GM12865 (cell line): ENCODE measurements at places on chromosomes 4 and X.

- DNase-seq: no peak
Observed at GRCh38 chr4:139902321-139903320, 237.0 kb downstream of the MGST2 start.

GRCh38 chrX:71638409-71638808 is 20.1 kb upstream of the CXCR3 start:
- no peak for DNase-seq

DNA sequence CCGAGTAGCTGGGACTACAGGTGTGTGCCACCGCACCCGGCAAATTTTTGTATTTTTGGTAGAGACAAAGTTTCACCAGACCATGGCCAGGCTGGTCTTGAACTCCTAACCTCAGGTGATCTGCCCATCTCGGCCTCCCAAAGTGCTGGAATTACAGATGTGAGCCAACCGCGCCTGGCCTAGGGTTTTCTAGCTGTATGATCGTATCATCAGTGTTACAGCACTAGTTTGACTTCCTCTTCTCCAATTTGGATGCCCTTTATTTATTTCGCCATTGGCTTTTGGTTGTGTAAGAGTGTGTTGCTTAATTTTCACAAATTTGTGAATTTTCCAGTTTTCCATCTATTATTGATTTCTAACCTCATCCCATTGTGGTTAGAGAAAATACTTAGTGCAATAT is 5.2 kb downstream of the TKTL1 start:
- no peak for DNase-seq

DNA sequence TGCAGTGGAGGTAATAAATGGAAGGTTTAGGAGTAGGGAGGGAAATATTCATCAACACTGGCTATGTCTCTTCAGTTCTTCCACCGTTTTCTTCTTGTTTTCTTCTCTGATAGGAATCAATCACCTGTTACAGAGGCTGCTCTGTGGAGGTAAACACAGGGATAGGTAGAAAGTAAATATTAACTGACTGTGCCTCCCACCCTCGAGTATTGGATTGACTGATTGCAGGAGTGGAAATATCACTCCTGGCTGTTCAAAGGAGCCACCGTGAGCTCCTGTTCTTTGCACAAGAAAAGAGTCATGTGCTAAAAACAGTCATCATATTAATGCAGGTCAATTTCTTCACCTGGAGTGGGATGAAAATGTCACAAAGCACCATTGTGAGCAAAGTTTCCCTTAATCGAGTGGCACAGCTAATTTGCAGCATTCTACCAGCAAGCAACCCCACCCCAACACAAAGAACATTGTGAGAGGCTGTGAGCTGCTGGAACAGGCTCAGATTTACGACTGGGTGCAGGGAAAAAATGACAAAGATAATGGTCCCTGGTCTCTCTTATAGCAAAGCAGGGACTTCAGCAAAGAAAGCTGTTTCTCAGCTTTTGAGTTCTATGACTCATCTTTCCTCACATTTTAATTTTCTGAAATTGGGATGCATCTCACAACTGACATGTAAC is 113.7 kb upstream of the TSPAN5 start:
- DNase-seq: no peak

GRCh38 chrX:1325515-1326116 is 11.0 kb upstream of the IL3RA start:
- DNase-seq: peak; percentile 65

DNA sequence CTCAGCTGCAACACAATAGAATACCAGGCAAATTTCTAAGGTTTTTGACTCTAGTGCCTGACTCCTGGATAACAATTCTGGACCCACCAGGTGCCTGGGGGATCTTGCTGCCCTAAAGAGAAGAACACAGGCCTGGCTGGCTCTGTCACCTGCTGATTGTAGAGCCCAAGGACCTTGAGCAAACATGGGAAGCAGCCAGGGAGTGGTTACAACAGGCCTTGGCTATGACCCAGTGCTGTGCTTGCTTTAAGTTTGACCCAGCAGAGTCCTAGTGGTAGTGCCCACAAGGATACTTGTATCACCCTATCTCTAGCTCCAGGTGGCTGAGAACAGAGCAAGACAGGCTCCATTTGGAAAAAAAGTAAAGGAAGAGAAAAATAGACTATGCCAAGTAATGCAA is 176.8 kb upstream of the DCAF12L2 start:
- no peak for DNase-seq

- no peak for DNase-seq
Observed at GRCh38 chr4:169841776-169842175, 84.0 kb upstream of the HPF1 start.

DNA sequence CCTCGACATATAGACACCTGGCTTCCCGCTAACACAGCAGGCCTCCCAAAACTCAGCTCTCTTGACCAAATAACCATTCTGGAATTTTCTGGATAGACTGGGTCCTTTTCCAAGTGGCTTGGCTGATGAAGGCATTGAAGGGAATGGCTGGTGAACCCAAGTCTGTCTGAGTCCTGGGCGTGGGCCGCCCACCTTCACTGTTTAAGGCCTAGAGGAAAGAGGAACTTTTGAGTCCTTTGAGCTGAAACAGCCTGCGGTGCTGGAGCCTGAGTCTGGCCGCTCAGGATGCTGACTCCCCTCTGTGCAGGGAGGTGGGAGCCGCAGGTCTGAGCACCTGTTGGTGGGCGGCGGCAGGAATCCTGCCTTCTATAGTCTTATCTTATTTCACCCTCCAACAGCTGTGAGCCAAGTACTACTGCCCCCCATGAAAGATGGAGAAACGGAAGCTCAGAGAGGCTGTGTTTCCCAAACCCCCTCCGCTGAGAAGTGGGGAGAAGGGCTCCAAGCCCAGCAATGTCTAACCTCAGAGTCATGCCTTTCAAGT is 23.4 kb downstream of the ACOX3 start:
- no peak for DNase-seq

GRCh38 chrX:137482136-137482535 is 83.8 kb upstream of the ZIC3 start:
- no peak for DNase-seq

DNA sequence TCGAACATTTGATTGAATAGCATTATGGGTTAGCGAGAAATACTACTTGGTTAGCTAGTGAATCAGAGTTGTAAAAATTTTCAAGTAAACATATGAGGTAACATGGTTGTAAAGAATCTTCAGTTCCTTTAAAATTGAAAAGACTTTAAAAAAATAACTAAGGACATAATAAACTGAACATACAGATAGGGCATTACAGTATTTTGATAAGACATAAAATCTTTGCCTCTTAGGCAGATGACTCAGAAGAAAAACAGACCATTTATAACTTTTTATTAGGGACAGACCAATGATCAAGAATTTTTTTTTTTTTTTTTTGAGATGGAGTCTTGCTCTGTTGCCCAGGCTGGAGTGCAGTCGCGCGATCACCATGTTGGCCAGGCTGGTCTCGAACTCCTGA is 43.1 kb downstream of the PNMA5 start:
- DNase-seq: no peak

- peak; percentile 77 for DNase-seq
Observed at GRCh38 chr4:1021386-1022050, 10.1 kb downstream of the FGFRL1 start.

GRCh38 chrX:3567686-3568085 is 145.8 kb downstream of the PRKX start:
- no peak for DNase-seq

DNA sequence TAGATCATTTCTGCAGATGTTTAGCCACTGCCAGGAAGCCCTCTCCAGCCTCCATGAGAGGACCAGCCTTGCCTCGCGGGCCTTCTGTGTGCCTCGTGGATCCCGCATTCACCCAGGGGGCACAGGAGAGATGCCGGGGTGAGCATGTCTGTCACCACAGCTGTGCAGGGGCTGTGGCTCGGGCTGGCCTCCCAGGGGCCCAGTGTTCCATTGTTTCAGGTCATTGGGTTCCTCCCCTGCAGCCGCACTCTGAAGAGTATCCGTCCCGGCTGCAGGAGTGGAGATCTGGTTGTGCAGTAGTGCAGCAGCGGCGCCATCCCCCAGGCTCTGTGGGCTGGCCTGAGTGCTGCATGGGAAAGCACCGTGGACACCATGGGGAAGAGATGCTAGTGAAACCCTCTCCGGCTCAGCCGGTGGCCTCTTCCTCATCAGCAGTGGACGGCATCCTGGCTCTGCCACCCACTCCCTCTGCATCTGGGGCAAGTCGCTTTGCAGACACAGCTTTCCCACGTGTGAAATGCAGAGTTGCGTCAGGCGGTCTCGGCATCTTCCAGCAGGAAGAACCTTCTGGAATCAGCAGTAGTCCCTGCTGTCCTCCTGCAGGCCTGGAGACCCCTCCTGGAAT is 29.1 kb downstream of the TBC1D14 start:
- no peak for DNase-seq

DNA sequence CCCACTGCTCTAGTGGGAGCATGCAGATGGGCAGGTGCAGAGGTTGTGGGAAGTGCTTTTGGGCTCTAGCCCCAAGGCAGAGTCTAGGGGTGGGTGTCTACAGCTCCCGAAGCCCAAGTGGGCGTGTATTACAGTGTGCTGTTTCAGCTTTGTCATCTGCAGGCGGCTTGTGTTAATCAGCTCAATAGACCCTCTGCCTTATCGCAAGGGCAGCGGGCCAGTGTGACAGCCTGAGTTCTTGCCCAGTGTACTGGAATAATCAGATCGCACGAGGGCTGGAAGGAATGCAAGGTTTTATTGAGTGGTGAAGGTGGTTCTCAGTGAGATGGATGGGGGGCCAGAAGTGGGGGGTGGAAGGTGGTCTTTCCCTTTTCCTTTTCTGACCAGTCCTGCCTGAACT is 529.4 kb upstream of the AMOT start:
- no peak for DNase-seq

GRCh38 chrX:136880003-136880451 is 498 bp downstream of the RBMX start:
- peak; percentile 41 for DNase-seq

DNA sequence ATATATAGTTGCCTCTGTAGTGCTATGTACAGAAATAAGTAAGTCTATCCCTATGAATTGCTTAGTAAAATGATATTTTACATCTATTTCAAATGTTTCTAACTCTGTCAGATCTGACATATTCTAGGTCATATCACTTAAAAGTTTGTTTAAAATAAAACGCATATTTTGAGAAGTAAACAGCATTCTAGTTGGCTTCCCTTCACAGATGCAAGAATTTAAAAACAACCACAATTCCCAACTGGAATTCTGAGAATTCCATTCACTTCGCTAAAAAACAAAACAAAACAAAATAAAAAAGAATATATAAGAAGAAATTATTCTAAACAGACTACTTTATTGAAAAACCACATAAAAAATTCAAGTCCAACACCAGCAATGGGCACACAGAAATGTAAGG is 126.0 kb downstream of the PPP3CA start:
- DNase-seq: no peak

- DNase-seq: no peak
Observed at GRCh38 chr4:55499495-55499894, 47.2 kb downstream of the CLOCK start.

- peak; percentile 16 for DNase-seq
Observed at GRCh38 chr4:41820473-41820872, 71.9 kb upstream of the PHOX2B start.

- DNase-seq: no peak
Observed at GRCh38 chrX:110322603-110323002, 4.7 kb upstream of the AMMECR1 start.

DNA sequence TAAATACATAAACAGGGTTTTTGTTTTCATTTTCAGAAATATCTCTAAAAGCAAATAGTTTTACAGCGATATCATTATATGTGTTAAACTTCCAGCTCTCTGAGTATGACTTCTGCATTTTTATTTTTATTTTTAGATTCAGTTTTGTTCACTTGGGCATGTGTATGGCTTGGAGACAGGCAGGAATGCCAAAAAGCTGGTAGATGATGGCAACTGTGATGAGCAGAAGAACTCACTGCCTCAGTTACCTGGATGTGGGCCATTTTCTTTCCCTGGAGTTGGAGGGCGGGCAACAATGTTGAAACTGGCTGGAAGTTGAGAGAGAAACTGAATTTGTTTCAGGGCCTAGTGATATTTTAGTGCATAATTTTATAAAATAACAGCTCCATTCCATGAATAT is 266.4 kb downstream of the ARHGAP24 start:
- no peak for DNase-seq

- DNase-seq: no peak
Observed at GRCh38 chr4:30610361-30610760, 109.8 kb upstream of the PCDH7 start.

- DNase-seq: no peak
Observed at GRCh38 chr4:126888968-126889367, 743.8 kb upstream of the INTU start.

DNA sequence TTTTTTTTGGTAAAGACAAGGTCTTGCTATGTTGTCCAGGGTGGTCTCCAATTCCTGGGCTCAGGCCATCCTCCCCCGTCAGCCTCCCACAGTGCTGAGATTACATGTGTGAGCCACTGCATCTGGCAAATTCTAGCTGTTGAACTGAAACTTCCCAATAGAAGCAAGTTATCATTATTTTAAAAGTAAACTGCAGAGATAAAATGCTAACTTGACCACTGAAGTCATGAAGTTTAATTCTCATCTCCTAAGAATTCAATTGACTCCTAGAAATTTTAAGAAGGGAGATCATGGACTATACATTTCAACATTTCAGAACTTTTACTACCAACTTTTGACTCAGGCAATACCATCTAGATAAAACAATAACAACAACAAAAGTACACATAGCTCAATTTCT is 11.7 kb upstream of the EXOSC9 start:
- DNase-seq: no peak

- no peak for DNase-seq
Observed at GRCh38 chr4:67933755-67934154, 29.5 kb downstream of the TMPRSS11A start.

GRCh38 chrX:156003486-156004185 is 6.1 kb downstream of the IL9R start:
- no peak for DNase-seq

DNA sequence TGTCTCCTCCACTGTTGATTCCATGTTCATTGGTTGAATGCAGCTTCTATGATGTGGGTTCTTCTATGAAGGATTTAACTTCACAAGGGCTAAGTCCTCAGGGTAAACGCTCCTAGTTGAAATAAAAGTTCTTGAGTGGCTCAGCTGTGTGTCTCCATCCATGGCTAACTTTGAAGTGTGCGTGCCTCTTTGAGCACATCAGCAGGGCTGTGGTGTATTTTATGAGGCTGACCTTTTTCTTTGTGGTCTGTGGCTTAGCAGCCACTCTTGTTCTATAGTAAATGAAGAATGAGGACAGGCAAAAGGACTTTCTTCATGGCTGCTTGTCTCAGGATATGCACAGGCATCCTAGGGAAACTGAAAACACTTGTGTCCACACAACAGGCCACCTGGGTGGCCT is 88.5 kb downstream of the KIT start:
- DNase-seq: peak; percentile 40

GRCh38 chr4:28354880-28355656 is 1494.4 kb downstream of the STIM2 start:
- no peak for DNase-seq
